Caco-2 (cell line): ENCODE measurements at places on chromosomes 11 and 22. TPM values are rescaled to one million over a fixed set of nuclear protein-coding genes. Genes with fewer than 3 reads are reported as not detected.

GRCh38 chr22:30559889-30560288 lies 13.3 kb upstream of the SEC14L6 start:
- no peak for DNase-seq

- DNase-seq: no peak
Observed at GRCh38 chr22:37801946-37802309, 5.8 kb upstream of the GCAT start.

- DNase-seq: peak; percentile 76
Observed at GRCh38 chr11:129779342-129779741, 36.3 kb upstream of the TMEM45B start.

- no peak for DNase-seq
Observed at GRCh38 chr22:20459152-20459542, 21.5 kb upstream of the SCARF2 start.

DNA sequence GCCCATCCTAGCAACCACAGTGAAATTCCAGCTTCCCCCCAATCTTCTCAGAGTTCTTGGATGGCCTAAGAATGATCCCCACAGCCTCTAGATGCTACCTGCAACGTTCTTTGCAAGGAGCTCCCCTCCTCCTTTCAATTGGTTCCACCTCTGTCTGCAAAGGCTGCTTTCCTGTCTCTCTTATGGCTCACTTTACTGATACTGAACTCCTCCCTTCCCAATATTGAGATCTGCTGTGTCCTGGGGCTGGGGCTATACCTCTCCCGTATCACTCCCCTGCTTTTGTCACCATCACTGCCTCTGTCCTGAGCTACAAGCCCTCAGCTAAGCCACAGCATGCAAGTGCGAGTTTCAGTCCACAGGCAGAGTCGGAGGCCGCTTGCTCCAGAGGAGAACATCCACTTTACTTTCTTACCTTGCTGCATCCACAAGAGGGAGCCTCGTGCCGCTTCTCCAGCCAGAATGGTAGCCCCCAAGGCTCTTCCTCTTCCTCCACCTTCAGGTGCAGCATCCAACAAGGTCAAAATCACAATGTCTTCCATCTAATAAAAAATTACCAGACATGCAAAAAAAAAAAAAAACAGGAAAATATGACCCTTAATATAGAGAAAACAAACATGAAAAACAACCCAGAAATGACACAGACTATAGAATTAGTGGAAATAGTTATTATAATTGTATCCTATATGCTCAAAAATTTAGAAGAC lies 48.6 kb upstream of the TMEM45B start:
- peak; percentile 78 for DNase-seq

GRCh38 chr22:41563051-41563711 lies 2.4 kb downstream of the CSDC2 start:
- DNase-seq: no peak

DNA sequence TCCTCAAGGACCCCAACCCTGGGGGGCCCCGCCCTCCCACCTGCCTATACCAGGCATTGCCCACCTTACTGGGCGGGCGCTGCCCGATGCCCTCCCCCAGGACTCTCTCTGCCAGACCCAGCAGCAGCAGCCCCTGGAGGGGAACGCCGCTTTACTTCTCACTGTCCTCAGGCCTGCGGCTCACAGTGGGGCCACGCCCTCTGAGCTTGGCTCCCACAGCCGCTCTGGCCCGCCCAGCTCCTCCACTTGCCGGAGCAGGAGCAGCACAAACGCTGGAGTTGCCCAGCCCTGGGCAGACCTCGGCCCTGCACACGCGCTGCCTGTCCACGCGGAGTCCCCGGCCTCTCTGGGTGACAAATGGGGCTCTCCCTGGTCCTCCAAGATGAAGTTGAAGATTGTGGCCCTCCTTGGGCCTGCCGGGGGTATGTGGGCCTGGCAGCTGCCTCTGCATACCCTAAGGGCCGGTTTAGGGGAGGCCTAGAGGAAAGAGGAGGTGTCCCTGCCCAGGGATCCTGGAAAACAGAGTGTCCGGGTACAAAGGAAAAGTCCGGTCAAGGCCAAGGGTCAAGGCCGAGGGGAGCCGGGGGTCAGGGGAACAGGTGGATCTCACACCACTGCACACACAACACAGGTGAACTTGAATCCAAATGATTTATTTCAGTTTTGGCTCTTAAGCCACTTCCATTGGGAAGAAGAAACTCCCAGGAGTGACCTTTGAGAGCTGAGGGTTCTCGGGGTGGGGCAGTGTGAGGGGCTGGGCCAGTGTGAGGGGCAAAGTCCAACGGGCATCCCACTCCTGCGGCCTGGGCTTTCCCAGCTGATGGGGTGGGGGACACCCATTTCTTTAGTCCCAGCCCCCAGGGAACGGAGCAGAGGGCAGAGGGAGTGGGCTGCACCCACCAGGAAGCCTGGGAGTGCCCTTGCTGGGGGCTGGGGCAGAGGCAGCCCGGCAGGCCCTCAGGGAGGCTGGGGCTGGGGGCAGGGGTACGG lies 674 bp upstream of the BAIAP2L2 start:
- DNase-seq: peak; percentile 65

- no peak for DNase-seq
Observed at GRCh38 chr11:95434009-95434408, 203.0 kb upstream of the SESN3 start.

DNA sequence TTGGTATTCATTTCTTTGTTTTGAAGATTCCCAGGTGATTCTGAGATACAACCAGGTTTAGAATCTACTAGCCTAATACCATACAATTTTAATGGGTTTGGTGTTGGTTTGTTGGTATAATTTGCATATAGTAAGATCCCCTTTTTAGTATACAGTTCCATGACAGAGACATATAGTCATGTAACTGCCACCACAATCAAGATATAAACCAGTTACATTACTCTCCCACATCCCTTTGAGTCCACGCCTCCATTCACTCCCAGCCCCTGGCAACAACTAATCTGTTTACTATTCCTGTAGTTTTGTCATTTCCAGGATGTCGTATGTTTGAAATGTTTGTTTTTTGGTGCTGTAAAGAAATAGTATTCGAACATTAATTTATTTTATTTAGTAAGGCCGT lies 4.3 kb downstream of the ASRGL1 start:
- no peak for DNase-seq

DNA sequence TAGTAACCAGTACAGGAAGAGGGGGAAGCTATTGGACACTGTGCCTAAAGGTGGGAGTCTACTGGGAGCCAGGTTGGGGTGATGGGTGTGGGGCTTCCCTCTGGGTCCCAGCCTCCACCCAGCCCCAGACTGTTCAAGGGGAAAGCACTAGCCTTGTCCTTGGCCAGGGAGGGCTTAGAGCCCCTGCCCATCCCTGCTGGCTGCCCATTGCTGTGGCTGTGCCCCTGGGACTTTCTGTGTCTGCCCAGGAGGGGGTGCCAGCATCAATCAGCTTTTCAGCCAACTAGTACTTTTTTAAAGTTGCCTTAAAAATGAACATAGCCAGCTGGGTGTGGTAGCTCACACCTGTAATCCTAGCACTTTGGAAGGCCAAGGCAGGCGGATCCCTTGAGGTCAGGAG lies 19.9 kb downstream of the INCENP start:
- DNase-seq: no peak

GRCh38 chr22:30238661-30239487 lies 7.7 kb downstream of the LIF start:
- peak; percentile 54 for DNase-seq

- no peak for DNase-seq
Observed at GRCh38 chr11:128726458-128727139, 32.7 kb downstream of the FLI1 start.

GRCh38 chr22:50469377-50470305 lies 5.2 kb downstream of the SBF1 start:
- peak; percentile 62 for DNase-seq

DNA sequence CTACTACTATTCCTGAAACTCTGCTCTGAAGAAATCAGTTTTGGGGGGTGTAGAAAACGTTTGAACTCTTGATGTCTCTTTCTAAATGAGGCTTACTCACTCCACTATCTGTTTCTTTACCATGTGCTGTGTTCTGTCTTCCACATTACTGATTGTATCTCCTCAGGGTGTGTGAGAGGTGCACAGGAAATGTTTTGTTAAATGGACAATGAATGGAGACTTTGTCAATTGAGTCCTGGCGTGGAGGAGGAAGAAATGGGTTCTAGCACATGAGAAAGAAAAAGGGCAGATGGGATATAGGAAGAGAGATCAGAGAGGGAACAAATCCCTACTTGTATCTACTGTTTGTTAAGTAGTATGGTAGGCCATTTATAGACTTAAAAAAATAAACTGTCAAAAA lies 577.1 kb upstream of the CCDC90B start:
- DNase-seq: no peak

DNA sequence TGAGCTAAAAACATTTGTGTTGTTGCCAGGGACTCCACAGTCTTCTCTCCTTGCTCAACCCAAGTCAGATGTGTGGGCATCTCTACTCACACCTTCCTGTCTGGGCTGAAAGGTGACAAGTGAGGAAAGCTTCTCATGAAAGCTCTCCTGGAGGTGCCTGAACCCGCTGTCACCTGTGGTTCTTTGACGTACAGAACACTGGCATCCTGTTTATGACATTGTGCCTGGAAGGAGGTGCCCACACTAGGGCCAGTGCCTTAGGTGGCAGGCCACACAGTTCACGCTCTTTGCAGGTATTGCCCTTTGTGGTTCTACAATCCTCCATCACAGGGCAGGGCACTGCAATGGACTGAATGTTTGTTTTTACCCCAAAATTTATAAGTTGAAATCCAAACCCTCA lies 108.5 kb downstream of the CD44 start:
- no peak for DNase-seq

- DNase-seq: no peak
Observed at GRCh38 chr11:16749666-16750065, 11.2 kb downstream of the C11orf58 start.

- DNase-seq: no peak
Observed at GRCh38 chr11:62556875-62557631, 10.4 kb upstream of the AHNAK start.

ALDH3B2 gene
- 0.26 and 0.54 TPM in 2 replicates for total RNA-seq

CBX7 gene
- 4.4 and 5.2 TPM in 2 replicates for total RNA-seq

ARHGEF17 gene
- total RNA-seq: 77.9 and 78.1 TPM in 2 replicates

PIK3IP1 gene
- 0.68 and 0.72 TPM in 2 replicates for total RNA-seq

KDM4F gene
- total RNA-seq: not detected in 2 replicates

SLC37A2 gene
- total RNA-seq: 11.4 and 13.8 TPM in 2 replicates

SCN2B gene
- total RNA-seq: 0.09 TPM in 1 of 2 replicates, not detected in the other

SLC6A5 gene
- total RNA-seq: not detected in 2 replicates
